ENCODE measurements at places on chromosomes 2 and 18.

DNA sequence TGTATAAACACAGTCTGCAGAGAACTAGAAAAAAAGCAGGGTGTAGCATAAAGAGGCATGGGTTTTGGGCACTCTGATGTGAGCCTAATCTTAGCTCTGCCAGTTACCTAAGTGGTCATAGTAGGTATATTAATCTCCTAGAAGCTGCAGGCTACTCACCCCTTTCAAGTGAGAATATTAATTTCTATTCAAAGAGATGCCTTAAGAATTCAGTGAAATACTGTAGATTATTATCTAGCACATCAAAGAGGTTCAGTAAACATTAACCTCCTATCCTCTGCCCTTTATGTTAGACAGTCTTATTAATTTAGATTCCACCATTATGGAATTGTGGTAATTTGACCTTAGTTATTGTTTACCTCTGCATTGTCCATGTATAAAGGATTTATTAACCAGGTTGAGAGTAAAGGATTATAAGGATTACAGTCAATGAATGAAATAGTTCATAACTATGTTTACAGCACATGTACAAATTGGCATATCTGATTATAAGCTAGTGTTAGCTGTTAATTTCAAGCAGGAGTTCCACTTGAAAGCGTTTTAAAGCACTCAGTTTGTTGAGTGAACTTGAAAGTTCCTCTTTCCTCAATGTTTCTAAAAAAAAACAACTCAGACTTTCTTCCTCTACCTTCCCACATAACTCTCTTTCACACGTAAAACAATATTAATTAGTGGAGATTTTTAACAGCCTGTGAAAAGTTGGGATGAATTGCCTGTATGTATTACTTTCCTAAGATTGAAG is 150.6 kb upstream of the EPC2 start:
- no peak for DNase-seq

DNA sequence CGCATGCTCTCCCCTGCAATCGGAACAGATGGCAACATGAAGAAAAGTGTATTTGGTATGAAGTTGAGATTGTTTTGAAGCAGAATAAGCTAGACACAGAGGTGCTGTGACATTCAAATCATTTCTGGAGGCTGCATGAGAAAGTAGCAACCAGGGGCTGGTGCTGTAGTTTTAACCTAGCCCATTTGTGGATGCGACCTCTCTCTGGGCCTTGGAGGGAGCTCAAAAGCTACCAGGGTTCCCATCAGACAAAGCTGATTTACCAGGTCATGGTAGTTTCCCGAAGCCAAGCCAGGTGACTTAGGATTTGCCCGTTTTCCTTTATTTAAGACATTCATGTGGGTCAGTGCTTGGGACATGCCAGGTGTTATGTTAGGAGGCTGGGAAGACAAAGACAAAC is 77.5 kb downstream of the CIB4 start:
- DNase-seq: no peak

- DNase-seq: no peak
Measured at GRCh38 chr2:91442246-91442905, 2750.9 kb downstream of the RPIA start.

DNA sequence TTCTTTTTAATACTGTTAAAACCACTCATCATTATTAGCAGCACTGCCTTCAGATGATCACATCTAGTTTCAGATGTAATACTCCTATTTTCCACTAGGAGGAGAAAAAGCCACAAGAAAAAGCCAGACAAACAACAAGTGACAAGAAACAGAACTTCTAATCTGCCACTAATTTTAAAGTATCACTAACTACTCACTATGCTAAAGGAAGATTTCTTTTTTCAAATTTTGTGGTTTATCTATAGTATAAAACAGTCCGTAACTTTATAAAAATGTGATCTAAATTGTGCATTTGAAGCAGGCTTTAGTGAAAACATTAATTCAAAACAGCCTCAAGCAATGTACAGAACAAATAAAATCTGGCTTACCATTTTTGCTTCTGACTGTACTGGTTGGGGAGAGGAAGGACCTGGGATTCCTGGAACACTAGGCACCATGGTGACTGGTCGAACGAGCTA is 56.8 kb downstream of the ATF2 start:
- DNase-seq: no peak

- no peak for DNase-seq
Measured at GRCh38 chr2:6854416-6854815, 11.3 kb downstream of the CMPK2 start.

- DNase-seq: no peak
Measured at GRCh38 chr18:54279477-54280219, 10.3 kb downstream of the POLI start.

- no peak for DNase-seq
Measured at GRCh38 chr2:173943738-173944137, 21.4 kb downstream of the SP3 start.

DNA sequence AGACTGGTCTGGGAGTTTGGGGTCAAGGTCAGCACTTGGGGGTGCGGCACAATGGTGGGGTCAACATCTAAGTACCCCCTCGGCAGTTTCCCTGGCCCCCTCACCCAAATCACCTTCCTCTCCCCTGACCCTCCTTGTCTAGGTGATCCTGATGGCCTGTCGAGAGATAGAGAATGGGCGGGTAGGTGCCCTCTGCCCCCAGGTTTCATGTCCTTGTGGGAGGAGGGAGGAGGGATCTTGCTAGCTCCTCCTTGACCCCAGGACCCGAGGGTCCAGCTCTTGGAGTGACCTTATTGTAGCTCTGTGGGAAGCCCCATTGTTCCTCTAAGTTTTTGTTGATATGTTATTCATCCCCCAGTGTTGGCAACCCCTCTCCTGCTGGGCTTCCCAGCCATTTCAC is 3.6 kb downstream of the PTPN18 start:
- DNase-seq: no peak

DNA sequence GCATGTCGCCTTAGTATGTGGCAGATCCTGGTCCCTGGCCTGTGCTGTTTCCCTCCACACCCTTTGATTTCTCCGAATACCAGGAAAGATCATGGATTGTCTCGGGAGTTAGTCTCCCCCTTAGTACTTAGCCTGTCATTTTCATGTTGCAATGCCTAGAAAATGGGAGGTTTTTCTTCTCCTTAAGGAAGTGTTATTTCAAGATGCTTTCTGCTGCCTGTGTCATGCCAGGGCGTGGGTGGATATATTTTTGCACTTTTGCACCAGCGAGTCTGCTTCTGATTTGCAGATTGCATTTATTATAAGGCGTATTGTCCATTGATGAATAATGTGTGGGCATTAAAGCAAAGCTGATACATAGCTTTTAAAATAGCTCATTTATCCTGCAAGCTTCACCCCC is 223.5 kb downstream of the NEDD4L start:
- DNase-seq: no peak

- DNase-seq: no peak
Measured at GRCh38 chr18:9951022-9951859, 37.4 kb downstream of the VAPA start.

GRCh38 chr2:132884292-132884691 is 214.3 kb upstream of the LYPD1 start:
- no peak for DNase-seq

DNA sequence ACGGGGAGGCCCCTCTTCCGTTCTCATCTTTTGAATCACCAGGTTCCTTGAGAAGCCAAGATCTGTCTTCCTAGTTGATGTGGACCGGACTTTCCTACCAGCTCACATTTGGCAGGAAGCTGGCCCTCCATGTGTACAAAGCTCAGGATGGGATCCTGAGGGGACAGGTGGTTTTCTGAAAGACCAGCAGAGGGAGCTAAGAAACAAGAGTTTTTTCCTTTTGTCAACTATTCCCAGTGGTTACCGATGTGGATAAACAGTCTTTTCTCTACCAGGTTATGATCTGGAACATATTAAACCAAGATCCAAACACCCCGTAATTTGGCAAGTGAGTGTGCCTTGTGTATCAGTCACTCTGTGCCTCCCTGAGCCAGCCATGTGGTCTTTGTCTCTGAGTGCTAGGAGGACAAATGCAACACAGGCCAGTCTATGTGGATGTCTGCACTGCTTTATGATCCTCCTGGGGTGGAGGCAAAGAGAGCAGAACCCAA is 25.1 kb upstream of the ARHGAP25 start:
- DNase-seq: no peak

- no peak for DNase-seq
Measured at GRCh38 chr2:170843656-170844055, 27.0 kb downstream of the GAD1 start.

DNA sequence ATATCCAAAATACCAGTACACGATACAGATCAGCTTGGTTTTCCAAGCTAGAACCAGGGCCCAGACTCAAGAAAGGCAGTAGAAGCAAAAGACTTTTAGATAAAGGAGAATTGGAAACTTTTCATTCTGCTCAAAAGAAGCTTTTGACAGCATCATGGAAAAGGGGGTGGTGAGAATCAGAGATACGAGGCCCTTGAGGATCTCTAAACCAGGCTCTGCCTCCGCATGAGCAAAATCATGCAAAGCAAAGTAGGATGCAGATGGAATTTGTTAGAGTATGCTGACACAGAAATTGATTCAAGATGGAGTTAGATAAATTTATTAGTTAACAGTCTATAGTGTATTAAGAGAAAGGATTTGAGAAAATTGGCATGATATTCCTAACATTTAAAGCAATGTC is 39.8 kb downstream of the FAM98A start:
- no peak for DNase-seq

GRCh38 chr2:232315049-232315922 is 63.3 kb upstream of the ALPP start:
- peak; percentile 60 for DNase-seq

DNA sequence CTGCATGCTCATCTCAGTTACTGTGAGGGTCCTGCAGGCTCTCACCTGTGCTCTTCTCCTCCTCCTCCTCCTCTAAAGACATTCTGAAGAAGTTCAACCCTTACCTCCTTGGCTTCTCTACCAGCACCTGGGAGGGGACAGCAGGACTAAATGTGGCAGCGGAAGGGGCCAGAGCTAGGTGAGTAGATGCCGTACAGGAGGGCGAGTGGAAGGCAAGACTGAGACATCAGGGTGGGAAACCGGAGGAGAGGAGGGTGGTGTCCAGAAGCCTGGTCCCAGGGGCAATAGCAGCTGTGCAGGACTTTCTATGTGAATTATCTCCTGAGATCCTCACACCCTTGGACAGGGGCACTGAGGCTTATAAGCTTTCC is 124.9 kb downstream of the PLB1 start:
- DNase-seq: no peak

DNA sequence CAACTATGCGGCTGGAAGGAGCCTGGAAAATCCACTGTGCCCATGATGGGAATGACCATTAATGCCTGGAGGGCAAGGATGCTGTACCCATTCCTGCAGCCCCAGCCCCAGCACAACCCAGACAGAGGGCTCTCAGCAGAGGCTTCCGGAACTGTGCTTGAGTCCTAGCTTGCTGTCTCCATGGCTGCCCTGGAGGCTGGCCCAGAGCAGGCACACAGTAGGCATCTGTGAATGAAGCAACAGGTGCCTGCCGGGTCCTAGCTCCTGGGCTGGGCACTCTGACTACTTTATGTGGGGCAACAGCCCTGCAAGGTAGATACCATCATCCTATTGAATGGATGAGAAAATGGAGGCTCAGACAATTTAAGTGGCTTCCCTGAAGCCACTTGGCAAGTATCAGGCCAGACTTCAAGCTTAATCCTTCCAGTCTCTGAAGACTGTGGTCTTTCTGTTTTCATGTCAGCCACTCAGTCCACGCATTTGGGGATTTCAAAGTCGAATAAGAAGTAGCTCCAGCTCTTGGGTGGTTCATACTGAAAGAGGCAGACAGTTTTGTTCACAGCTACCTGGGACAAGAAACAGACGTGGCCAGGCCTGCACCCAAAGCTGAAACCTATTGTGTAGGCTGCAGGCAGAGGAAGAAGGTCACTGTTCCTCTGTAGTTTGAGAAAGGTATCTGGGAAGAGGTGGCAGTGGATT is 237.5 kb downstream of the ZBTB7C start:
- DNase-seq: no peak

GRCh38 chr2:239106314-239106908 is 258.5 kb downstream of the TWIST2 start:
- DNase-seq: no peak

DNA sequence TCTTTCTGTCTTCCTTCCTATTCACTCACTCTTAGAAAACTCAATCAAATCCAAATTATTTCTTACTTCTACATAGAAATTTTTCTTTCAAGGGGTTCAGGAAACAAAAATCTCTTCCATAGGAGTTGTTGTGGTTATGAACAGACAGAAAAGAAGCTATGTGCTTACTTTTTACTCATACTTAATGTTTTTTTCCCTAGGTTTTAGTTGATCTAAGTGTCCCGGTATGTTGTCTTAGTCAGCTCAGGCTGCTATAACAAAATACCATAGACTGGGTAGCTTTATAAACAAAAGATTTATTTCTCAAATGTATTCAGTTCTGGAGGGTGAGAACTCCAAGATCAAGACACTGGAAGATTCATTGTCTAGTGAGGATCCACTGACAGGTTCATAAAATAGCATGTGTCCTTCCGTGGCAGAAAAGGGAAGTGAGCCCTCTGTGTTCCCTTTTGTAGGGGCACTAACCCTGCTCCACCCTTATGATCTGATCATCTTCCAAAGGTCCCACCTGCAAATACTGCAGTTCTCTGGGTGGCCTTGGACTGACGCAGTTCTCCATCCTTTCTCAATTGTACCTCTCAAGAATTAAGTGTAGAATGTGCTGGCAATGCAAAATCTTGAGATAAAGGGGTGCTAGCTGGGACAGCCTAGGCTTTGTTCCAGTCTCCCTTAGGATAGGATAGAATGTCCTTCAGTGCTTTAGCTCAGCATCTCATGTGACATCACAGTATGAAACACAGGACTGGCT is 14.4 kb upstream of the VRK2 start:
- DNase-seq: no peak

DNA sequence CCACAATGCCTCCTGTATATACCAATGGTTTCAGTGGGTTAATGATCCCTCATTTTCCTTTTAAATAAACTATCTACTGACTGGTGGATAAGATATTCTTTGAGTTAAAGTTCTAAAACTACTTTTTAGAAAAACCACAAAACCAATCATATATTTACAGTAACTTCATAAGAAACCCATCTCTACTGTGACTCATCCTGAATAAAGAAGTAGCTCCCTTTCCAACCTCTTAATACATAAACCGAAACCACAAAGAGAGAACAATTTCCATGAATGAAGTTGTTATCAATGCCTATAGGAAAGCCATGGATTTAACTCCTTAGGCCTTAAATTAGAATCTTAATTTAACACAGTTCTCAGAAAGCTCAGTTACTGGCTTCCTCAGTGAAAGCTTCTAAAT is 227.0 kb upstream of the SMAD7 start:
- DNase-seq: no peak

GRCh38 chr2:150609831-150610582 is 122.5 kb upstream of the RND3 start:
- no peak for DNase-seq

- no peak for DNase-seq
Measured at GRCh38 chr2:168895771-168896170, 5.3 kb upstream of the G6PC2 start.

- no peak for DNase-seq
Measured at GRCh38 chr2:14700753-14701152, 68.2 kb downstream of the LRATD1 start.

DNA sequence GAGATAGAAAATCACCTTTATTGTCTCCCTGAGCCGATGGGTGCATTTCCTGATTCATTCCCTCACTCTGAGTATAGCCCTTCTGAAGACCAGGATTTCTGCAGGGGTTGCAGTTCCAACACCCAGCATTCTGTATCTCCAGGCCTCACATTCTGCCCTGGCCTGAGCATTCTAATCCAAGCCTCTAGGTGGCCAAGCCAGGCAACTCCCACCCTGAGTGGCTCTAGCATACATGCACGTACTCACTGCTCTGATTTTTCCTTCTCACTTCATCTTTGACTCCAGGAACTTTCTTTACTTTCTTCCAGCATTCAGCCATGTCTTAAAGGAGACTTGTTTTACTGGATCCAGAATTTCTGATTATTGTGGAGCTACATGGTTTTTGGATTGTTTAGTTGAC is 100.7 kb upstream of the STK39 start:
- no peak for DNase-seq

Measured in stimulated activated CD8-positive, alpha-beta memory T cell treated with anti-CD3 and anti-CD28 coated beads, Interleukin-12 subunit alpha, Interleukin-12 subunit beta, amount 100 ng/mL, for 4 hours (primary cell).